Sciatic nerve (tissue), 2 donors: ENCODE measurements at places on chromosomes 2 and 18. TPM values are rescaled to one million over a fixed set of nuclear protein-coding genes. Genes with fewer than 3 reads are reported as not detected.
A peak's percentile ranks its signal among the peaks of the same experiment; 100 is the strongest.

IL1R1 gene
- total RNA-seq = 49.9 TPM

BMP10 gene
- not detected for total RNA-seq

EFR3B gene
- 13.2 TPM for total RNA-seq

DNA sequence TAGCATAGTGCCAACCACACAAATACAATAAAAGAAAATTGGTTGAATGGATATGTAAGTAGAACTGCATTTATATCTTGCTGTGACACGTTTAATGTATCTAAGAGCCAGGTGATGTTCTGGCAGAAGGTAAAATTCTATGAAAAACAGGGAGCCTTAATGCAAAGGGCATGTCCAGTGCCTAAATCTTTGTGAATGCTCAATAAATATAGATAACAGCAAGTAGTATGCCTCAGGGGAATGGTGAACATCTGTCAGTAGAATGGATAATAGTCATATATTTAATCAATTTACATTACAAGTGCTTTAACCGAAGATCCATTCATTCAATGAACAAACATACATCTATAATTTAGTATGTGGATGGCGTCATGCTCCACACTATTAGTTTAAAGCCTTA lies 43.7 kb upstream of the NYAP2 start:
- DNase-seq = no peak

DNA sequence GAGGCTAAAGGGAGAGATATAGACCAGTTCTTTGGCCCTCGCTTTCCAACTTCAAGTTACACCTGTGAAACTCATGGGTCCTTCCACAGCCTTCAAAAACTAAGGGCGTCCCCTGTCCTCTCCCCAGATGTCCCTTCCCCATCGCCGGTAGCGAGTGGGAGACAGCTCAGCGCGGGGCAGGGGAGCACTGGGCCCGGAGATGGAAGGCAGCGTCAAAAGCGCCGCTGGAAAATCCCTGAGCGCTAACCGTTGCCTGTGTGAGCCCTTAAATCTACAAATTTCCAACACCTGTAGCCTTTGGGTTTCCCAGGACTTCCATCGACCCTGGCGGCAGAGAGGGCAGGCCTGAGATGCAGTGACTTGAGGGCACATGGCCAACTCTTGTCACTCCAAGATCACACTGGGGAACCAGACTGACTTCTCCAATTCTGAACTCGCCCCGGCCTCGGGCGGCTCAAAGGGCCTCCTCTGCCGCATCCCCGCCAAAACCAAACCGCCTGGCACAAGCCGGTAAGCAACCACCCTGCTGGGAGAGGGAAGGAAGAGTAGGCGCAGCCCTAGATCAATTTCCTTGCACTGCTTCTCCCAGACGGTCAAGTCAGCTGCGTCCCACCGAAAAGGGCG lies 879 bp upstream of the EPAS1 start:
- peak; percentile 82 for DNase-seq

GRCh38 chr18:29560270-29560669 lies 1383.3 kb upstream of the CDH2 start:
- no peak for DNase-seq

DNA sequence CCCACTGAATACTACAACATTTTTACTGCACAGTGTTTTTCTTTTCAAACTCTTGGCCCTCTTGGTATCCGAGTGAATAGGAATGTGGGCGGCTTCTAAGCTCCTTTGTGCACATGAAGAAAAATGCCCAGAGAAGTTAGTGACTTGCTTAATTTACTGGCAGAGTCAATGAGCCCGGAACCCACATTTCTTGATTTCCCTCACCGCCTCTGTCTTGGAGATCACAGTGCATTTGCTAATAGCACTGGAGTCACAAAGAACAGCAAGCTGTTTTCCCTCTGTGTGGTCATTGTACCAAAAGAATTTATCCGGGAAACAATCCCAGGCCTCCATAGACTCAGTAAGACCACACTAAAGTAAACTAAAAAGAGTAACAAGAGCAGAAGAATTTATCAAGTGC lies 18.9 kb downstream of the STON1 start:
- DNase-seq = no peak
